ENCODE measurements at places on chromosomes 6 and 20.

DNA sequence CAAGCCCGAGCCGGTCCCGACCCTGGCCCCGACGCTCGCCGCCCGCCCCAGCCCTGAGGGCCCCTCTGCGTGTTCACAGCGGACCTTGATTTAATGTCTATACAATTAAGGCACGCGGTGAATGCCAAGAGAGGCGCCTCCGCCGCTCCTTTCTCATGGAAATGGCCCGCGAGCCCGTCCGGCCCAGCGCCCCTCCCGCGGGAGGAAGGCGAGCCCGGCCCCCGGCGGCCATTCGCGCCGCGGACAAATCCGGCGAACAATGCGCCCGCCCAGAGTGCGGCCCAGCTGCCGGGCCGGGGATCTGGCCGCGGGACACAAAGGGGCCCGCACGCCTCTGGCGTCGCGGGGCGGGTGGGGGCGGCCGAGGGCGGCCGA lies 37.5 kb downstream of the YTHDF1 start:
- no peak for DNase-seq

DNA sequence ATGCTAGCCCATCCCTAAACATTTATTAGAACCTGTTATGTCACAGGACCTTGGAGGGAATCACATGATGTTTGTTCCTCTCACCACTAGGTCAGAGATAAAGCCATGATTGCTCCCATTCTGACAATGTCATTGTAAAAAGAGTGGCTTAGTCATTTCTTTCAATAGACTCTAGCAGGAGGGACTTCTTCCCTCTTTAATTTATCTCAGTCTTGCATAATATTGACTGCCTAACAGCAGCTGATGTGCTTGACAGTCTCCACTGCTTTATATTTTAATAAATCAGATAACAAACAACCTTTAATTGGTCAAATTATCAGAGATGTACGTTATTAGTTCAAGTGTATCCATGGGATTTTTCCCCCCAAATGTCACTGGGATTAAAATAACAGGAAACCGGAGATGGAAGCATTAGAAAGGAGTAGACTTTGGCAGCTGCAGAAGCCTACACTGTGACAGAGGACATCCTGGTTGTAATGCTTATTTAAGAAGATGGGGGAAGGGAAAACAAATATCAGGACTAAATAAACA lies 39.6 kb downstream of the LAMA4 start:
- DNase-seq: no peak

- DNase-seq: no peak
These were observed 141.2 kb downstream of the CDK19 start for GRCh38 chr6:110674096-110674495.

DNA sequence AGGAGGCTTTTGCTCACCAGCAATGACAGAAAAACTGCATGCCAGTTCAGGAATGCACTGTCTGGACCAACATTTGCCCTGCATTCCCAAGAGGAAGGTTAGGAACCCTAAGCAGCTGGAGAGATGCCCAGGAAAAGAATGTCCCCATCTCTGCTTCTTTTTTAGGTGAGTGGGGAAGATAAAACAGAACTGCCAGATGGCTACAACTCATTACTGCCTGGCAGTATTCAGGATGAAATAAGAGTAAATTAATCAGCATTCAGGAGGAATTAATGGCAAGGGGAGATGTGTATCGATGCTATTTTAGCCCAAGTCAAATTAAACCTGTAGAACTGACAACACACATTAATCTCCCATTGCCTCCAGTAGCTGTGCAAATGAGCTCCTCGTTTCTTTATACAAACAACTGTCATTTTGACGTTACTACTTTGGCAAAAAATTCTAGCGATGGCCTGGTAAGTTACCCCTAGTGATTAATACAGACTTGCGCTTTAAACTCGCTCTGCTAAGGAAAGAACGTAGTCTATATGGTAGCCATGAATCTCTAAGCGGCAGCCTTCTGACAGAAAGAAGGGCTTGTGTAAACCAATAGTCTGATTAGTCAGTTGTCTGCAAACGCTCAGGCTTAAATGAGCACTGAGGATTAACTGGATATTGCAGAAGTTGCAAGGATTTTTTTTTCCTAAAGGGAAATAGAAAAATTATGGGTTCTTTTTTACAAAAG lies 16.7 kb upstream of the SMLR1 start:
- DNase-seq: no peak

- DNase-seq: no peak
These were observed 76.7 kb downstream of the GPR6 start for GRCh38 chr6:110054664-110055386.

DNA sequence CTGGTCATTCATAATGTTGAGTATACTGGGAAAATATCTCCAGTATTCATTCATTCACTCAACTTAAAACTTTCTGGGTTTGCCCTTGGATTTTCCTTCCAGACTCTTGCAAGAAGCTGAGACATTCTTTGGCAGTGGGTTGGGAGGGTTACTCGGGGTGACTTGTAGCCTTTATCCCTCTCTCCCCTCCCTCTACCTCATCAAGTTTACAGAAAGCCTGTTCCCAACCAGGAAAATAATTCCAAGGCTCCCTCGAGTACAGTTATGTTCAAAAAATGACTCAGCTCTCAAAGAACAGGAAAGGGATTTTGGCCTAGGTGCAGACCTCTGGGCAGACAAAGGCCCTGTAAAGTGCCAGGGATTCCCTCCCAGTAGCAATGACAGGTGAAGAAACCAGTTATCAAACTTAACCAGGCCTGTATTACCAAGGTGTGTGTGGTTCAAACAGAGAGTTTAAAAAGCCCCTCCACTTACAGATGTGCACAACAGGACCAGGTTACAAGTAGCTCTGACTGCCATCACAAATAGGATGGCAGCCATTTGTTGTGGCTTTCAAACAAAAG lies 22.2 kb downstream of the FKBP1A start:
- DNase-seq: no peak

DNA sequence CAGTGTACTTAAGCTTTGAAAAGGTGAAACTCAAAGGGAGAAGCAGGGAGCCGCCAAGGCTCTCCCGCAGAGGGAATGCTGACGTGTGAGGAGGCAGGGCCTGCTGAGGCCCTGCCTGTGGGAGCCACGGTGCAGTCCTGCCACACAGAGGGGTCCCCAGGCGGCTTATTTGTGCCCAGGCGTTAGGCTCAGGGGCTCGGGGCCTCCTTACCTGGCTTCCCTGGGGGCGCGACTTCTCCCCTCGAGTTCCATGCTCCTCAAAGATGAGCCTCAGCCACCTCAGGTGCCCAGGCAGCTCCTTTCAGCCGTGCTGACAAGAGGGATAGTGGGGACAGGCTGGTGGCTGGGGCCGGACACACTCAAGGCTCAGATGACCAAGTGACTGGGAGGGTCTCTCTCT lies 2.2 kb upstream of the KIF25 start:
- no peak for DNase-seq

GRCh38 chr6:119720160-119720559 lies 370.6 kb upstream of the MAN1A1 start:
- no peak for DNase-seq

DNA sequence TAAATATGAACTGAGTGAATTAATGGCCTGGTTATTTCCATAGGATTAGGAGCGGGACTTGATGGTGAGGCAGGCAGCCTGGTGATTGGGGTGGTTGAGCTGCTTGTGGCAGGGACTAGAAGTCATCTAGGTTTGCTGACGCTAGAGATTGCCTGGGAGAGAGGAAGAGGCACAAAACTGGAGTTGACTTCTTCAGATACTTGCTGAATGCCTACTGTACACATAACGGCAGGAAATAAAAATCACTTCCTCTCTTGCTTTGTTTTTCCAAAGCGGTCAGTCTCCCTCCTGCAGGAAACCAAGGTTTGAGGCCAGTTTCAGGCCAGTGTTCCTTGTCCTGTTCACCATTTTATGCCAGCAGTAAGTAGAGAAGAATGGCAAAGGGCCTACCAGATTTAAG lies 36.7 kb upstream of the MYLIP start:
- DNase-seq: no peak

DNA sequence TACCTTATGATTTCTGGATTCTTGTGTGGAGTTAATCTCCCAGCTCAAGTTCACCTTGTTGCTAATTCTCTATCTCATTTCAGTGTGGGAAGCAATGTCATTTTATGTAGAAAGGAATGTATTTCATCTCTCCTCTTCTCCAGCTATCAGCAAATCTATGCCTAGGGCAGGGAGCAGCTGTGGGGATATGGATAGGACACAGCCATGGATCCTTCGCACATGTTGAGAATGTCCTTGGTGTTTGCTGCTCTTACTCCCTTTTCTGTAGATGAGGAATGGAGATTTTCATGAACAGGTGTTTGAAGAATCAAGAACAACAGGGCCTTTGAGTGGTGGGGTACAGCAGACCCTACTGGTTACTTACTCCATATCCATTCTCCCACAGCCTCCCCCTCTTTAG lies 182.0 kb downstream of the UST start:
- DNase-seq: no peak

GRCh38 chr6:165010556-165011535 lies 298.6 kb downstream of the C6orf118 start:
- no peak for DNase-seq

- no peak for DNase-seq
These were observed 117.3 kb upstream of the TNFAIP3 start for GRCh38 chr6:137749696-137750211.

GRCh38 chr6:24501914-24502313 lies 7.1 kb downstream of the ALDH5A1 start:
- no peak for DNase-seq

DNA sequence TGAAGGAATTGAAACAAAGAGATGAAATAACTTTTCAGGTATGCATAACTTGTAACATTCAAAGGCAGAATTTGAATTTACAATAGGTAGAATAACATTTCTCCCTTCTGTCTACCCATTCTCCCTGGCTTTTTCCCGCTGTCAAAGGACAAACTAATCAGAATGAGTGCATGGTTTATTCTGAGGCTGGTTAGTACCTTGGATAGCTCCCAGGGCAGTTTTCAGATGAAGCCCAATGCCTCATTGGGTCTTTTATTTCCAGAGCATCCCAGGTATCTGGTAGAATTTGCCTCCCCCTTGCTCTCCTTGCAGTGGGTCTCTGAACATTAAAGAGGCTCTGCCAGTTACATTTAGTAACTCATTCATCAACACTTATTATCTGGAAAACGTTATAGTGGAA lies 665.5 kb downstream of the BCKDHB start:
- no peak for DNase-seq

DNA sequence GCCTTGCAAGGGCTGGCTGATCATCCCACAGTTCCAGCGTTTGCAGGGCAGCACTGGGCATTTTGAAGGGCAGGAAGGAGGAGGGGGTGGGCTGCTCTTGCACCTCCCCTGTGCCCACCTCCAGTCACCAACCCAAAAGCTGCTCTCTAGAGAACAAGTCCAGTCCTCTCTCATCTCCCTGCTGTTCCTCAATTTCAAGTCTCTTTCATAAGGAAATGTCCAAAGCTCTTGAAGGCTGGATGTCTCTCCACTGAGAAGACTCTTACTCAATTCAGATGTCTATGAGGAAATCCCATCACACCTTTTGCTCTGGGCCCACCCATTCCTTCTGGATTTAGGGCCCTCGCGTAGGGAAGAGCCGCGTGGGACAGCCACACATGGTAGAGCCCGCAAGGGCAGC lies 31.7 kb downstream of the WRNIP1 start:
- DNase-seq: no peak

- no peak for DNase-seq
These were observed 311.1 kb upstream of the RNF24 start for GRCh38 chr20:4326195-4327065.

- no peak for DNase-seq
These were observed 198.4 kb upstream of the TENT5A start for GRCh38 chr6:81950877-81951276.

- no peak for DNase-seq
These were observed 76.6 kb upstream of the PMEPA1 start for GRCh38 chr20:57786304-57786932.

DNA sequence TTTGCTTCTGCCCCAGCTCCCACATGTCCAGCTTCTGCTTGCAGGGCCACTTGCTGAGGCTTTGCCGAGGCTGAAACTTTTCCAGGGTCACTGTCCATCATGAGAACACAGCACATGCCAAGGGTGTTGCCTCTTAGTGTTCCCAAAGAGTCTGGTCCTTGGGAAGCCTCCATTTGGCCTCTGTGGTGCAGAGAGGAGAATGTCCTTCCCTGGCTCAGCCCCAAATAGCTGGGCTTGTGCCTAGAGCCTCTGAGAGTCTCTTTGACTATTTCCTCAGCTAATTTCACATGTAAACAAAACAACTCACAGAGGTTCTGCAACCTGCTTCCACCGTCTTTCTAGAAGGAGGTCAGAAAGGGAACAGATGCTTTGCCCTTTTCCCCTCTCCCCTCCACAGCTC lies 40.4 kb upstream of the RAB23 start:
- DNase-seq: peak; percentile 2

DNA sequence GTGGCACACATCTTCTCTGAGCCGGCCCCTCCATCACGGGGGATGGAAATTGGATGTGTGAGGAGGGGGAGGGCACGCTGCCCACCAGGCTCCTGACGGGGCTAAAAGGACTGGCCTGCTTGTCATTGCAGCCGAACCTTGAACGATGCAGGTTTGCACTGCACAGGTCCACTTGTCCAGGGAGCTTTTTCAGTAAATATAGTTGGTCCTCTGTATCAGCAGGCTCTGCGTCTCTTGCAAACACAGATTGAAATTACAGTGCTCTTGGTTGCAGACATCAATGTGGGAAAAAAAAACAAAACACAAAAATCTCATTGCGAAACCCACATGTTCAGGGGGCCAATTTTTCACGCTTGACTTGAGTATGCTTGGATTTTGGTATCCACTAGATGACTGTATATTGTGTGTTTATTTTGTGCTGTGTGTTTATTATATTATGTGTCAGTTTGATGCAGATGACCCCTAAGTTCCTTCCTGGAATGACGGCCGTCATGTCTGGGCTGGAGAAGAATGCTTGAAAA lies 29.2 kb downstream of the ERMARD start:
- no peak for DNase-seq

GRCh38 chr20:21243811-21244210 lies 59.3 kb upstream of the XRN2 start:
- no peak for DNase-seq

DNA sequence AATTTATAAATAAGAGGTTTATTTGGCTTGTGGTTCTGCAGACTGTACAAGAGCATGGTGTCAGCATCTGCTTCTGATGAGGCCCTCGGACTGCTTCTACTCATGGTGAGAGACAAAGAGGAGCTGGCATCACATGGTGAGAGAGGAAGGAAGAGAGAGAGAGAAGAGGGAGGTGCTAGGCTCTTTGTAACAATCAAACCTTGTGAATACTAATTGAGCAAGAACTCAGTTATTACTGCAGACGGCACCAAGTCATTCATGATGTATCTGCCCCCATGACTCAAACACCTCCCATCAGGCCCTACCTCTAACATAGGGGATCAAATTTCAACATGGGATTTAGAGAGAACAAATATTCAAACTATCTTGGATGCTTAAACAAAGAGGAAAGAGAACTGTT lies 6.3 kb upstream of the SIRPG start:
- no peak for DNase-seq

GRCh38 chr6:101800598-101800997 lies 407.1 kb downstream of the GRIK2 start:
- no peak for DNase-seq

DNA sequence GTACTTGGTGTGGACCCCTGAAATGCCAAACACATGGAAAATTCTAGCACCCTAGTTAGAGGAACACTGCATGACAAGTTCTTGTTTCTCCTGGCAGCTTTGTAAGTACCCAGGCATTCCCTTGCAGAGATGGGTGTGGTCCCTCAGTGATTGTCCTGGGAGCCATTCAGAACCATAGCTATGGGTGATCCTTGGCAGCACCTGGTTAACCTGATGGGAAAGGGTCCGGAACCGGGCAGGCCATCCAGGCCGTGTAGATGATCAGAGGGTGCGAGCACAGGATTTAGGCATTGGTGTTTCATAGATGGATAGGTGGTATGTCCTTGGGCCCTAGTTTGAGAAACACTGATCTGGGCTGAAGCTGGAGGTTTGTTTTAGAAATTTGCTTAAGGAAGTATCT lies 95.8 kb downstream of the RPP40 start:
- no peak for DNase-seq
